NCI-H2171 (cell line): ENCODE measurements at places on chromosomes 5 and 9.

GRCh38 chr5:154800582-154800981 is 45.4 kb downstream of the LARP1 start:
- no peak for DNase-seq

- peak; percentile 85 for DNase-seq
Observed at GRCh38 chr9:136012651-136013050, 51.5 kb upstream of the UBAC1 start.

GRCh38 chr5:75710637-75711036 is 6.6 kb downstream of the POC5 start:
- DNase-seq = no peak

DNA sequence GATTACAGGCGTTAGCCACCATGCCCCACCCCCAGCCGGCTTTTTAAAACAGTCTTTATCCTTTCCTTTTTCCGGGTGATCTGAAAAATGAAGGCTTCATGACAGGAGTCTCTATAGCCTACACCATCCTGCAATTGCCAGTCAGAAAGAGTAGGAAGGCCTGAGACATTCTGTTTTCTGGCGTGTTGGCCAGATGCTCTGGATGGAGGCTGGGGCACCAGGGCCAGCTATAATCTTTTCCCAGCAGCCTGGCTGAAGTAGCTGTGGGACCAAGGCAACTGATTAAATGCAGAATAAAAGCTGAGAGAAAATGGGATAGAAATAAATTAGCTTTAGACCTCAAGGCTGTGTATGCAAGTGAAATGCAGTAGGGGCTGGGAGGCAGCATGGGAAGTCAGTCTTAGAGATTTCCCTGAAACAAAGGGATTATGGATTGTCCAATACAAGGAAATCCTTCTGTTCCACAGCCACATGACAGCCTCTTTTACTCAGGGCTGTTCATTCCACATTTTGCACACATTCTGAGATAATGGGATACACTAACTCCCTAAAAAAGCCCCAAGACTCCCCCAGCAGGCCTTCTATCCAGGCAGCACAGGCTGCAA is 116.0 kb upstream of the LRRTM2 start:
- DNase-seq = no peak

- peak; percentile 45 for DNase-seq
Observed at GRCh38 chr9:1978941-1979340, 36.2 kb upstream of the SMARCA2 start.

- DNase-seq = no peak
Observed at GRCh38 chr5:90050103-90050502, 359.5 kb downstream of the CETN3 start.

DNA sequence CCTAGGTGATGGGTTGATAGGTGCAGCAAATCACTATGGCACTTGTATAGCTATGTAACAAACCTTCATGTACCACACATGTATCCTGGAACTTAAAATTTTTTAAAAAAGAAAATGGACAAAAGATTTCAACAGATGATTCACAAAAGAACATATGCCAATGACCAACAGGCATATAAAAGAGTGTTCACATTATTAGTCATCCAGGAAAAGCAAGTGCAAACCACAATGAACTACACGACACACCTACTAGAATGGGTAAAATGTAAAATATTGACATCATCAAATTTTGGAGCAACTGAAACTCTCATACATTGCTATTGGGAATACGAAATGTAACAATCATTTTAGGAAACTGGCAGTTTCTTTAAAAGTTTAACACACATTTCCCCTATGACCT is 109.9 kb downstream of the YIPF5 start:
- DNase-seq = no peak

- no peak for DNase-seq
Observed at GRCh38 chr9:130026583-130027340, 16.2 kb downstream of the FNBP1 start.

DNA sequence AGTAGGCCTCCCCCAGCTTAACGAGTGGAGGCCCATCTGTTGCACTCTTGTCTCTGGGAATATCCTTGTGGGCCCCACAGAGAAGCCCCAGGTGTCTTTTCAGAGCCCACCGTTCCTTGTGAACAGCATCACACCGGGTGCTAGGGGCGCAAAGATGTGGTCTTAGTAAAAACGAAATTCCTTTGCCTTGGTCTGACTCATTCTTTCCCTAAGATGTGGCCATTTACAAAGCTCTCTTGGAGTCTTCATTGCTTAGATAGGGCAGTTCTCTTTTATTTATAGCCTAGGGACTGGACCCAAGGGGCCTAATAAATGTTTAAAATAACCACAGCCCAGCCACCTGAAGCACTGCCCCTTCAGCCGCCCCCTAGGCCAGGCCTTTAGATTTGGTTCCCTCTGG is 52.8 kb upstream of the RPL26L1 start:
- no peak for DNase-seq

DNA sequence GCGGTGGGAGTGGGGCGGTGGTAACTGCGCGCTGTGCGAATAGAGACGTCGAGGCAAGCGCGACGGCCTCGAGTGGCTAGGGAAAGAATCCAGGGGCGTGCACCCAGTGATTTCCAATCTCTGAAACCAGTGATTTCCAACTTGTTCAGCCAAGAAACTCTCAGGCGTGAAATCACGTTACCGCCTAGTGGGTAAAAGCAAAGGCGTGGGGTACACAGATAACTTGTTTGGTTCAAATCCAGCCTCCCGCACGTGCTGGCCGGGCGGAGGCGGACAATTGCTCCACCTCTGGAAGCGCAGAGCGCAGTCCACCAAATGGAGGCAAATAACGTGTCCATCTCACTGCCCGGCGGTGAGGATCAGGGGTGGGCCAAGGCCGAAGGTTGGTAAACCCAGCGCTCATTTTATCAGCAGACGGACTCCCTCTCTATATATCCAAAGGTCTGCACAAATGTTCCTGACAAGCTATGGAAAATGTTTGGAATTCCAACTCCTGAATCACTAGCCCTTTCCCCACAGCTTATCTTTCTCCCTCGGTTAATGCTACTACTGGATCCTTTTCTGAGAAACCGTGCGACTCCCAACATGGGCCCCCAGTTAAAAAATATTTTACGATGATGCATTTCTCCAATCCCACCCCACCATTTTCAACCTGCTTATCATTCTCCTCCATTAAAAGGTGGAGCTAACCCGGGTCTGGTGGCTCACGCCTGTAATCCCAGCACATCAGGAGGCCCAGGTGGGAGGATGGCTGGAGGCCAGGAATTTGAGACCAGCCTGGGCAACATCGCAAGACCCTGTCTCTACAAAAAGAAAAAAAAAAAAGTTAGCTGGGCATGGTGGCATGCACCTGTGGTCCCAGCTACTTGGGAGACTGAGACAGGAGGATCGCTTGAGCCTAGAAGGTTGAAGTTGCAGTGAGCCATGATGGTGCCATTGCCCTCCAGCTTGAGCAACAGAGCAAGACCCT is 950 bp upstream of the FNBP1 start:
- DNase-seq = no peak

DNA sequence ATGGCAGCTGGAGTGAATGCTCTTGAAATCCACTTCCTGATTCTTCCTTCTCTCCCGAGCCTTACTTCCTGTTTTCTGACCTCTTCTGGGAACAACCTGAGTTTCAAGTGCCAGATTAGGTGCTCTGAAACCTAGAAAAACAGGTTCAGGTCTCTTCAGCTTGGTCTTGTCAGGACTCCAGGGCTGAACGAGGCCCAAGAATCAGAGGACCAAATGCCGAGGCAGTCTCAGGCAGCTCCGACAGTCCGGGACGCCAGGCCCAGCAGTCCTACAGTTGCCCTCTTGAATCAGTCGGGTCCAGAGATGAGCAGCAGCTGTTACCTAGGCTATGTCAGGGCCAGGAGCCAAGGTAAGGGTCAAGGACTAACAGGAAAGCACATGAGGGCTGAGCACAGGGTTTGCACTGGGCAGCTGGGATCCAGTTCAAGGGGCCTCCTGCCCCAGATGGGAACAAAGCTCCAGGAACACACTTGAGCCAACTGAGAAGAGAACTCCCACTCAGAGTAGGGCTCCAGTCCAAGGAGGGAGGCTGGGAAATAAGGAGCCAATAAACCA is 38.3 kb upstream of the ADRA1B start:
- no peak for DNase-seq

DNA sequence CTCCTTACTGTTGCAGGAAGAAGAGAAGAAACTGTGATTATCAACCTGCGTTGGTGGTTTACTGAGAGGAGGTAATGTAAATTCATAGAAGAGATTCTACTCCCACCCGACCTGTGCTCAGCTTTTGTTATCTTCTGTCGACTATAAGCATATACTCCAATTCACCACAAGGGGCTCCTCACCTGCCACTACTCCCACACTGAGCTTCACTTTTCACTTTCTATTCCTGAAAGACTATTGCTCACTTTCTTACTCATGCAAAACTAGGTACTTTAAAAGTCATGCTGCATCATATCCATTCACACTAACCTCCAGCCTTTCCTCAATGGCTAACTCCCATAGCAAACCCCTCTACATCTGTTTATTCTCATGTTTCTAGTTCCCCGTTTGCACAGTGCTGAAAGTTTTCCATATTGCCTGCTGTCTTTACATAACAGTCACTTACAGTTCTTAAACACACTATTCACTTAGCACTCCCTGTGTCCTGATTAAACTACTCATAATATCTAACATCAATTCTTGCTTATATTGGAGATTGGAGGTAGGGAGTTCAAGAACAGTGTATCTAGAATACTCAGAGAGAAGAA is 1062.6 kb downstream of the NR2F1-AS1 start:
- DNase-seq = no peak

DNA sequence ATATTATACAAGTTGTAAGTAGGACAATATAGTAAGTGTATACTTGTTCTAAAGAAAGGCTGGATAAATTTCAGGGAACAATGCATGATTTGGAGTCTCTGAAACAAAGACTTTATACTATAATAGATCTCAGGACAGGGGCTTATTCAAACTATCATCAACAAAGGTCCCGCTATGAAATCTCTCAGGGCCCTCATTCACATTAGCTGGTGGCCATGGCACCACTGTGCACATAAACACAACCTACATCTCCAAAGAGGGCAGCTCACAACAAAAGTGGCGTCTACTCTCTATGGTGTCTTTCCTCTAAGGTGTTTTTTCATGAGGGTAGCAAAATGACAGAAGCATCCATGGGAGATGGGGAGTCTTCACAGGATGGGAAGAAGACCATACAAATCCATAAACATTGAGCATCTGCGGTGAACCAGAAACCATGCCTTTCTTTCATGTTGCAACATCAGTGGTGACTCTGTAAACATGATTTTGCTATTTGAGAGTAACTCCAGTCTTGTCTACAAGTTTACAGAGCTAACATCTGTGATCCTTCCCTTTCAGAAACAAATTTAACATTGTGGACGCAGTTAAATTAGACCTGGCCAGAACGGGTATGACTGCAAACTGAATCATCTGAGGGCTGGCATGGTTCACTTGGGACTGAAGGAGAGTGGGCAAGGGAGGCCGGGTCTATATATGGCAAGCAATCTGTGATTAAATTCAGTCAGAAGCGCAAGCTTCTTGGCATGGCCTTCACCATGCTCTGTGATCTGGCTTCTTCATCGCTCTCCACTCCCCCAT is 5.5 kb downstream of the TTLL11 start:
- DNase-seq = no peak

- no peak for DNase-seq
Observed at GRCh38 chr9:94005272-94005901, 50.2 kb upstream of the BARX1 start.

DNA sequence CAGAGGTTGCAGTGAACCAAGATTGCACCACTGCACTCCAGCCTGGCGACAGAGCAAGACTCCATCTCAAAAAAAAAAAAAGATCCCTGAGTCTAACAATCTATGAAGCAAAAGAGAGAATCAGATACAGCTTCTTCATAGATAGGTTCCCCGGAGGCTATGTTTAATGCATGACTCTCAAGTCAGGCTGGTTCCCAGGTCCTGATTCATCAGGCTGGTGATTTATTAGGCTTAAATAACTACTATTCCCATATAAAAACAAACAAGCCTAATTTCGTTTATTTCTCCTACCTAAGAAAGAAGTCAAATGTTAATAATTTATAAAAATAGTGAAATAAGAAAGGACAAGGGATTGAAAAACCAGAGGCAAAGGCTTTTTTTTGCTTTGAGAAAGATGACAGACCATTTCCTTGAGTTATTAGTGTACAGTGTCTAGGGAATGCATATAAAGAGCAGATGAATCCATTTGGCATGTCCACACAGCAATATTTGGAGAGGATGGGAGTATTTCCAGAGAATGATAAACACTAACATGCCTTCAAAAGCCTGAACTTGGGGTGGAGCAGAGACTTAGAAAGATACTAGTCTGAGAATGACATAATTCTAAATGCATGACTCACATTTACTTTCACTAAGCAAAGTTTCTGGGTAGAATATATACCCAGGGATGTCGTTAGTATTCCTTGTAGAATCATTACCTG is 115.3 kb downstream of the NREP start:
- no peak for DNase-seq

DNA sequence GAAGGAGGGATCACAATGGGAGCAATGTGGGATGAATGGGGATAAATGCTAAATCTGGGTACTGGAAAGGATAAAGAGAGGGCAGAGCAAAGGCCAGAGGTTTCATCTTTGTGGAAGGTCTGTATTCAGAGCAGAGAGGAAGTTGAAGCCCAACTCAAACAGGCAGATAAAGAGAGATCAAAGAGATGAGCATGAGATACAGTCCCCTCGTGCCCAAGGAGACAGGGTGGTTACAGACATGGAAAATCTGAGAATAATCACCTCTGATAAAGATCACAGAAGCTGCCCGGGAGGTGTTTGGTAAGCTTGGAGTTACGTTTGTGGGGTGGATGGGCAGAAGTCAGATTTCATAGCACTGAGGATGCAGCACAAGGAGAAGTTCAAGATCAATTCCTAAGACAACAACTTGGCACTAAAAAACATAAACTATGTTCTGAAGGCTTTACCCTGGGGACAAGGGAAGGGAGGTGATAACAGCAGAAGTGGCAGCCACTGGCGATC is 459 bp upstream of the ERAP2 start:
- no peak for DNase-seq

DNA sequence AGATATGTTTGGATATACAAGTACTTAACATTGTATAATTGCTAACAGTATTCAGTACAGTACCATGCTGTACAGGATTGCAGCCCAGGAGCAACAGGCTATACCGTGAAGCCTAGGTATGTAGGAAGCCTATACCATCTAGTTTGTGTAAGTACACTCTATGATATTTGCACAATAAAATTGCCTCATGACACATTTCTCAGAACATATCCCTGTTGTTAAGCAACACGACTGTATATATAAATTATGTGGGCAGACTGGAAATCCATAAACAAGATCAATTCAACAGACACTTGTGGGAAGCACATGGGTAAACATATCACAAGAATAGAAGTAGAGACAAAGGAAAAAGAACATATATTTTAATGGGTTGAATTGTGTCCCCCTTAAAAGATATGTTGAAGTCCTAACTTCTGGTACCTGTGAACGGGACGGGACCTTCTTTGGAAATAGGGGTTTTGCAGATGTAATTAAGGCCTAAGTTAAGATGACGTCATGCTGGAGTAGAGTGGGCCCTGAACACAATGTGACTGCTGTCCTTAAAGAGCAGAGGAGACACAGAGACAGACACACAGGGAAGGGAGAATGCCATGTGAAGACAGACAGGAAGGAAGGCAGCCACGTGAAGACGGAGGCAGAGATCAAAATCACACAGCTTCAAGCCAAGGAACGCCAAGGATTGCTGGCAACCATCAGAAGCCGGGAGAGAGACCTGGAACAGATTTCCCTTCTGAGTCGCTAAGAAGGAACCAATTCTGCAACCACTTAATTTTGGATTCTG is 76.3 kb downstream of the SCAI start:
- DNase-seq = no peak

- DNase-seq = no peak
Observed at GRCh38 chr5:108797986-108798385, 50.3 kb downstream of the FER start.
